T-helper 17 cell (primary cell): ENCODE measurements at places on chromosomes 6 and 20.

- DNase-seq: no peak
Observed at GRCh38 chr20:1992359-1993110, 1.3 kb downstream of the PDYN start.

DNA sequence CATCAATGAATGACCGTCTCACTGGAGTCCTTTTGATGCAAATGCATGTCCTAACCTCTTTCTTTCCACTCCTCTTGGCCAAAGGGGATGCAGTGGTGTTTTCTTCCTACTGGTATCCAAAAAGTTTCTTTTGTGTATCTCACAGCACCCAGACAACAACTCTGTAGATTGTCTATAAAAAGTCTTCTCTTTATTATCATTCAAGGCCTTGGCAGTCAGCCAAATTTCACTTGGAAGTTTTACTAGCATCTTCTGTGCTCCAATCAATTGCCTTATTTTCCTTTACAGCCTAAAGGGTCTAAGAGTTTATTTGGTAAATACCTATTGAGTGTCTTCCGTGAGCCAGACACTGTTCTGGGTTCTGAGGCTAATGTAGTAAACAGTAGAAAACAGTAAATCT is 150.2 kb upstream of the RNF217 start:
- no peak for DNase-seq

- no peak for DNase-seq
Observed at GRCh38 chr6:138035070-138035469, 72.1 kb downstream of the PERP start.

DNA sequence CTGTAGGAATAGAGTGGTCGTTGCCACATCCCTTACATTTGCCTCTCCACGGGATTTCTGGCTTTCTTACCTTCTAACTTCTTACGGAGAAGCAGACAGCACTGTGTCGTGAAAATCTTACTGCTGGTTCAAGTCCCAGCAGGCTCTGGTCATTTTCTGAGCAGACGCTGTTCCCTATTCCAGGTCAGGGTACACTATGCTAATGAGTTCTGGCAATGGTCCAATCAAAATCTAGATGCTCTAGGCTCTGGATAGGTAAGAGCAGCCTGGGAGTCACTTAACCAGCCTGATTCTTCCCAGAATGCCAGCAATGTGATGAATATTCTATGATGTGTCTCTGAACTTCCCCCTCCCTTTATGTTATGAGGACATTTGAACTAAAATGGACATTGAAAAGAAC is at the start of gene GCM1:
GCM1 (minus strand) TSS at position 158 of the 400 bp plus-strand sequence. CDS start 3,209 bp downstream, outside the sequence.
- DNase-seq: no peak

DNA sequence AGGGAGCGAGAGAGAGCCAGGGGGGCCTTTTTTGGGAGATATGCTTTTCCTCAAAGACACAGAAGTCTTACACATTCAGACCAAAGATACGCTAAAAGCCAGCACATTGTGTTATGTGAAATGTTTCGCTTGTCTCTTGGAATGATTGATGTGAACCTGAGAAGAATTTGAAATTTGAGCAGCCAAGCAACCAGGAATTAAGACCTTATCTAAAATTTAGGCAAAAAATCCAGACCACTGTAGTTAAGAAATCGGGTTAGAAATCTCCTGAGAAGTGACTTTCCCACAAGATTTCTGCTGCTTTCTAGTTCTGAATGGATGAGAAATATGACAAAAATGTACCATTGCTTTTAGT is 223.2 kb upstream of the GMDS start:
- DNase-seq: no peak

DNA sequence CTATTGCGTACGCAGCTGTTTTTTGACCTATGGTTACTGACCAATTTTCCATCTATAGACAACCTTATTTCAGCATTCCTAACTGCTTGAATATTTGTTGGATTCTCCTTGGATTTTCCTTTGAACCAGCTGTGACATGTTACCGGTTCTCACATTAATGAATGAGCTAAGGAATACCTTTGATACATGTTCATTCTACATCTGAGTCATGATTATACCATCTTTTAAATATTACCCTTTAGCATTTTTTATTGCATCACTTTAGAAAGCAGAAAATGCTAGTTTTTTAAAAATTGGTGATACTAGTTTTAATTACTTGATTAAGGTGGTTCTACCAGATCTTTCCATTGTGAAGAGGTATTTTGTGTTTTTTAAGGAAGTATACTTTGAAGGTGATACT is 1.9 kb upstream of the IGF2R start:
- DNase-seq: no peak

DNA sequence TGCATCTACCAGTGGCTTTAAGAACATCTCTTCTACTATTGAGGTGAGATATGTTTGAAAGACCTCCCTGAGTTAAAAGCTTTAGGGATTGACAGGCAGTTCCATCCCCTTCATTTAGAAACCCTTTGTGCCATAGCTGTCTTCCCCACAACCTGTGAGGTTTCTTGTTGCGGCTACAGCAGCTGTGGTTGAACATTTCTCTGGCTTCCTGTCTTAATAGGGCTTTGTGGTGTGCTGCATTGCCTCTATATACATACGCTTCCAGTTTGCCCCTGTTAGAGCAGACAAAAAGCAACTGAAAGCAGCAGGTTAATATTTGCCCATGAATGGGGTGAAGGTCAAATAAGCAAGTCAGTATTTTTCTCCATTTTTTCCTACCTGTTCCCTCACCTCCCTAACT is 210.2 kb downstream of the TMEM200A start:
- peak; percentile 23 for DNase-seq

- DNase-seq: no peak
Observed at GRCh38 chr20:36624068-36624943, 18.7 kb downstream of the RAB5IF start.

- DNase-seq: peak; percentile 30
Observed at GRCh38 chr6:149545258-149545753, 537 bp downstream of the PPIL4 start.

DNA sequence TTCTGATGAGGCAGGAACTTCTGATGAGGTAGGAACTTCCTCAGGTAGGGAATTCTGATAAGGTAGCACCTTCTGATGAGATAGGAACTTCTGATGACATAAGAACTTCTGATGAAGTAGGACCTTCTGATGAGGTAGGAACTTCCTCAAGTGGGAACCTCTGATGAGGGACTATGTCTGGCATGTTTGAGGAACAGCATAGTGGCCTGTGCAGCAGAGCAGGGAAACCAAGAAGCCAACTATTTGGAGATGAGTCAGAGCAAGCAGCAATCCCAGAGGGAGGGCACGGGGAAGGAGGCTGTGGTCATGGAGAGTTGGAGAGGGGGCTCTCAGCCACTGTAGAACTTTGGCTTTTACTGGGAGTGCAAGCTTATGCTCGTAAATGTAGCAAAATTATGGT is 132.4 kb downstream of the CFAP61 start:
- DNase-seq: no peak

- no peak for DNase-seq
Observed at GRCh38 chr6:168034537-168034936, 37.1 kb downstream of the KIF25 start.

DNA sequence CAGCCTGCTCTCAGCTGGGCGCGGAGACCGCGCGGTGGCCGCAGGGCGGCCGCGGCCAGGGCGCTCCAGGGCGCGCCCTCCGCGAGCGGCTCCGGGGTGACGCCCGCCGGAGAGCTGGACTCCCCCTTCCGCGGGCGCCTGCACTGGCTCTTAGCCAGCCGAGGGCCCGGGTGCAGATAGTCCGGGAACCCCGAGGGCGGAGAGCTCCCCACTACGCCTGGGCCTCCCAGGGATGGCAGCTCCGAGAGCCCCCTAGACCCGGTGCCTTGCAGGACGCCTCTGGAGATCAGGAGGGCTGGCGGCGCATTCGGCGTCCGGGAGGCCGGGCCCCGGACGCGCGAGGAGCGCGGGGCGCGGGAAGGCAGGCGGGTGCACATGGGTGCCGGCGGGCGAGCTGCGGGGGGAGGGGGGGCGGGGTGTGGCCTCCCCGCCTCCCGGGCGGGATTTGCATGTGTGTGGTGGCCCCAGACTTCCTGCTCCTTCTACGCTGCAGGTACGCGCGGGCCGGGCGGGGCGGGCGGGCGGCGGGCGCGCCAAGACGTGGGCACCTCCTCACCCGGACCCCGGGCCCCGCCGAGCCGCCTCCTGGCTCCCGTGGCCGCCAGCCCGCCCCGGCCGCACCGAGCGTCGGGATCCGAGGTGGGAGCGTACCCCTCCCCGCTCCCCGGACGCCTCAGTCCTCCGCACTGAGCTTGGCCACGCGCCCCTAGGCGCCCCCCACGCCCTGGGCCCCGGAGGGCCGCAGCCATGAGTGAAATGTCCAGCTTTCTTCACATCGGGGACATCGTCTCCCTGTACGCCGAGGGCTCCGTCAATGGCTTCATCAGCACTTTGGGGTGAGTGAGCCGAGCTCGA is at the start of gene ITPR3:
ITPR3 (plus strand) TSS at position 467 of the 855 bp plus-strand sequence; CDS start at position 748, 281 bp downstream.
- peak; percentile 75 for DNase-seq

DNA sequence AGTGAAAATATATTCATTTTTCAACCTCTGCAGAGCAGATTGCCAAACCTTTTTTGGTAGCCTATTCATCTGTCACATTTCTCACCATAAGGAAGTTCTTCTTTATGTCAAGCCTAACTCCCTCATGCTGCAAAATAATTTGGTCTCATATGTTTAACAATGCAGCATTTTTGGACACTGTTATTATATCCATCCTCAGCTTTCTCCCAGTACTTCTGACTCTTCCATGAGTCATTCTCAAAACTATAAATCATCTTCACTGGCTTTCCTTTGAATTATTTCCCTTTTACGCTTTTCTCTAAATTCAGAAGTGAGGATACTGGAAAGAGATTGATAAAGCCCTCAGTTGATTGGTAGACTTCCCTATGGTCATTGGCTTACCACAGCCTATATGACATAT is 192.2 kb downstream of the TPBG start:
- DNase-seq: no peak

DNA sequence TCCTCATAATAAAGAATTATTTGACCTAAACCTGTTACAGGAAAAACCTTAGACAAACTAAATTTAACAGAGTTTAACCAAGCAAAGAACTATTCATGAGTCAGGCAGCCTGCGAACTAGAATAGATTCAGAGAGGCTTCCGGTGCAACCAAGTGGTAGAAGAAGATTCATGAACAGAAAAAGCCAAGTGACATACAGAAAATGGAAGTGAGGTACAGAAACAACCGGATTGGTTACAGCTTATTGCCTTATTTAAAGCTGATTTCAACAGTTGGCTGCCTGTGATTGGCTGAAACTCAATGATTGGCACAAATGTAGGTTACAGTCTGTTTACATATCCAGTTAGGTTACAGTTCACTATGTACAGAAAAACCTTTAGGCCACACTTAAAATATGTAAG is 10.1 kb downstream of the PPP1R3G start:
- no peak for DNase-seq

DNA sequence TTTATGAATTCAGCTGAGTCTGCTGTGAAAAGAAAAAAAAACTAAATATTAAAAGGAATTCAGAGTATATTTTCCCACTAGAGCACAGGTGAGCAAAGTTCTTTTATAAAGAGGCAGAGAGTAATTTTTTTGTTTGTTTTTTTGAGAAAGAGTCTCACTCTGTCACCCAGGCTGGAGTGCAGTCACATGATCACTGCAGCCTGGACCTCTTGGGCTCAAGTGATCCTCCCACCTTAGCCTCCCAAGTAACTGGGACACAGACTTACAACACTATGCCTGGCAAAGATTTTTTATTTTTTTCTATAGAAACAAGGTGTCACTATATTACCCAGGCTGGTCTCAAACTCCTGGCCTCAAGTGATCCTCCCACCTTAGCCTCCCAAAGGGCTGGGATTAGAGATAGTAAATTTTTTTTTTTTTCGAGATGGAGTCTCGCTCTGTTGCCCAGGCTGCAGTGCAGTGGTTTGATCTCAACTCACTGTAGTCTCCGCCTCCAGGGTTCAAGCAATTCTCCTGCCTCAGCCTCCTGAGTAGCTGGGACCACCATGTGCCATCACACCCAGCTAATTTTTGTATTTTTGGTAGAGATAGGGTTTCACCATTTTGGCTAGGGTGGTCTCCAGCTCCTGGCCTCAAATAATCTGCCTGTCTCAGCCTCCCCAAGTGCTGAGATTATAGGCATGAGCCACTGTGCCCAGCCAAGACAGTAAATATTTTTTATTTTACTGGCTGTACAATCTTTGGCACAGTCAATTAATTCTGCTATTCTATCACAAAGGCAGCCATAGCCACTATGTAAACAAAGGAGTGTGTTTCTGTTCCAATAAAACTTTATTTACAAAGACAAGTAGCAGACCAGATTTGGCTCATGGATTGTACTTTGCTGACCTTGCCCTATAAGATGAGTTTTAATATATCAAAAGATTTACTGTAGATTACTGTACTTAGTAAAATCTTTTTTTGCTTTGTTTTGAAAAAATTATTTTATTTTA is 14.5 kb upstream of the B4GALT5 start:
- no peak for DNase-seq

- DNase-seq: no peak
Observed at GRCh38 chr6:162684961-162685360, 42.6 kb downstream of the PRKN start.

DNA sequence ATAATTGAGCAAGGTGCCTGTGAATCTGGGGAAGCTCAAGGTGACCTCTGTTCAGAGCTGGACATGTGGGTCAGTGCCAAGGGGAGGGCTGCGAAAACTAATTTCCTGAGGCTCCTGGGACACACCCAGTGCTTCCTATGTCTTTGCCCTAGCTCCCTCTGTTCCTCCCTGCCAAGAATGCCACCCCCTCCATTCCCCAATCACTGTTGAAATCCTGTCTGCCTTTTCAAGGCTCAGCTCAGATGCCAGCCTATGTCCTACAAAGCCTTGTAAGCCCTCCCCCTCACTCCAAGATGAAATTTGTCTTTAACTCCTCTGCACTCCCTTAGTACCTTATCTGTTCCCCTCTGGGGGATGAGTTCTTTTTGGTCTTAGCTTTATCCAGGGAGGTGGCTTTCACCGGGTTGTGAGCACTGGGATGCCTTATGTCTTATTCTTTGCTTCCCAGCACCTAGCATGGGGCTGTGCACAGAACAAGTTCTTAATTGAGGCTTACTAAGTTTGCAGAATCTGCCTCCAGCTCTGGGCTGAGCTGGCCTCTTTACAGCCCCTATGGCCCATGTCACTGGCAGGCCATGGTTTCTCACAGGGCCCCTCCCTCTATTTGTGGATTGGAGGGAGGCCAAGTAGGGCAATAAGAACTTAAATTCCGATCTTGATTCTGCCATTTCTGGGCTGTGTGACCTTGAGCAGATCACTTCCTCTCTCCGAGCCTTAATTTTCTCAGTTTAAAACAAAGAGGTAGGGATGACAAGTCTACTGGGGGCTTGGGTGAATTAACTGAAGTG is 51.5 kb upstream of the EPB41L1 start:
- no peak for DNase-seq

GRCh38 chr20:62685781-62686555 is 22.7 kb upstream of the NTSR1 start:
- DNase-seq: no peak

DNA sequence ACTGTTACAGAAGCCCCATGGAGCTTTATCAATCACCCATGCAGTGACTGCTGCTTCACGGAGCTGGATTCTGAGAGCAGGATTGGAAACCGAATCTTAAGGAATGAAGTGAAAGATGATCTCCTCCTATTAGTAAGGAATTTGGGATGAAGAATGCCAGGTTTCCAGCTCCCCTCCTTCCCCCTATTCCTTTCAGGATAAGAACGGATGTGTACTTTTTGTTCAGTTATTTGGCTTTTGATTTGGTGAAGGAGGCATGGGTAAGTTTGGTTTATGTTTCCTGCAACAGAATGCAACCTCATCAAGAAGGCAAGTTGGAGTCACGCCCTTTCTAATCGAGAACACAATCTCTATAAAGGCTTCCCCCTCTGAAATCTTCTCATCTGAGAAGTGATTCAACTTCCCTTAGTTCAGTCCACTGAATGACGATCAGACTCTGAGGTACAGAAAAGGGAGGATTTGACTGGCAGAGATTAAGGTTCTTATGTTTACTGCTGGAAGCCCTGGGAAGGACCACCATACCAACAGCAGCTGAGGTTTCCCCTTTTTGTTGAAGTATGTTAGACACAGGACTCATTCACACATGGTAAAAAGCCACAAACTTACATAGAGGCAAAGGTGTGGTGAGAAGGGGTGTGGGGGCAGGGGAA is 5.5 kb downstream of the ELMO2 start:
- DNase-seq: peak; percentile 12
